ENCODE measurements at places on chromosomes 2 and 18. TPM values are rescaled to one million over a fixed set of nuclear protein-coding genes. Genes with fewer than 3 reads are reported as not detected.
A peak's percentile ranks its signal among the peaks of the same experiment; 100 is the strongest.

DNA sequence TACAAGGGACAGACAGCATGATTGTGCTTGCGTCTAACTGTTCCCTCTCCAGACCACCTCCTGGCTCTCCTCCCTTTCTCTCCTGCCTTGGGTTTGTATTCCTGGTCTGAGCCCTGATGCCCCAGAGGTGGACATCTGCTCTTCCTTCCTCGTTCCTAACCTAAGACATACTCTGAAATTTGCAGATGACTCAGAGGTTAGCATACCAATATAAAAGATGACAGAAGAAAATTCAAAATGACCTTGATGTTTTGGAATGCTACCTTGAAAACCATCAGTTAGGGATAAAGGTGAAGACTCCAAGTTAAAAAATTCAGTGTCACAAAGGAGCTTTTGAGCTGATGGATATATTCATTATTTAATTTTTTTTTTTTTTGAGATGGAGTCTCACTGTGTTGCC lies 12.9 kb downstream of the SMYD1 start:
- no peak for DNase-seq
- H3K27me3 ChIP-seq: no peaks in the 10 kb centered on the region
- no peaks in the 10 kb centered on the region for H3K36me3 ChIP-seq
- H3K27ac ChIP-seq: no peak overlapping the region

DNA sequence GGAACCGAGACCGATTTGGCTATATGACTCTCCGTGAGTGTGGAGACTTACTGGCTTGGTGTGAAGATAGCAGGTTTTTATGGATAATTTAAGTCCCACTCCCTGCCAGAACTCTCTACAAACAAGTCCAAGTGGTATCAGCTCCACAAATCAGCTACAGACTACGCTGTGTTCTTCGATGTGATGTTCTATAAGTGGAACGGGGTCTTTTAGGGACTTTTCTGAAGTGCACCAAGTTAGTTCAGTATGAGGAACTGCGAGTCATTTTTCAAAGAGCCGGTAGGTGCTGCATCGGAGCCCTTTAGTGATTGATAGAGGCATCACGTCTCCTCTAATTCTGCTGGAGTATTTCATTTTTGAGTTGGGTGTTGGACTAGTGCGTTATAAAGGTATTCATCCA lies 107.1 kb downstream of the TSHZ1 start:
- no peaks in the 10 kb centered on the region for H3K27me3 ChIP-seq
- no peak overlapping the region for H3K4me3 ChIP-seq
- DNase-seq: no peak
- no peaks in the 10 kb centered on the region for H3K36me3 ChIP-seq
- H3K27ac ChIP-seq: no peak overlapping the region

- no peak overlapping the region for H3K27ac ChIP-seq
- H3K27me3 ChIP-seq: no peaks in the 10 kb centered on the region
- H3K4me1 ChIP-seq: no peaks in the 10 kb centered on the region
- DNase-seq: no peak
- no peaks in the 10 kb centered on the region for H3K36me3 ChIP-seq
Observed at GRCh38 chr18:50397023-50397422, 22.2 kb downstream of the SKA1 start.

DNA sequence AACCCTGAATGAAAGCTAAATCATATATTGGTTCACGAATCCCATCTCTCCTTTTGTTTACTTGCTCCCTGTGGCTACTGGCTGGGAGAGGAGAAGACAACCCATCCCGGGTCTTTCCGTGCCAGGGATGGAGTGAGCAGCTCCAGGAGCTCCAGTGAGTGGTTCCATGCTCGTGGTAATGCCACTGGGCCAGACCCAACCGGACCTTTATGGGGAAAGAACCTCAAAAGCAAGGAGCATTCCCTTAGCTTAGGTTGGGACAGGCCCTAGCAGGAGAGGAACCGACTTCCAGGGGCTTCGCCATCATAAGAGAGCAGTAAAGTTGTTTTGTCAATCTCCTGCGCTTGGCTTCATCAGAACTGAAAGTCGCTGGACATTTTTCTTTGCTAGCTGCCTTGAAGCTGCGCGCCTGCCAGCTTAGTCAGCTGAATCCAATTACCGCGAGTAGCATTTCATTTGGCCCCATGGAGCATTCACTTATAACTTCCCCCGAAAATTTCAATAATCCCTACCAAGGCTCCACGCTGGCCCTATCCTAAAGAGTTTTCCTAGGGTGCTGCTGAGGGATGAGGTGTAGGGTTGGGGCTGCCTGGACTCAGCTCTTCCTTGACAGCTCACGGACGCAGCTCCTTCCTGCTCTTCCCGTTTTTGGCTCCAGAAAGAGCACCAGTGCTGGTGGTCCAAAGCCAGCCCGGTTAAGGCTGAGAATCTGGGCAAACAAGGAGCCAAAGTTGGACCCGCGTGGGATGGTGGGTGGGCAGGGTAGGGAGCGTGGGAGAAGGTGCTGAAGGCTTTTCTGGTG lies 4.9 kb downstream of the HOXD3 start:
- peaks cover 5% of the 10 kb centered on the region for H3K4me1 ChIP-seq
- H3K27me3 ChIP-seq: peaks cover 44% of the 10 kb centered on the region
- H3K27ac ChIP-seq: no peak overlapping the region

GRCh38 chr2:169469952-169470572 lies 9.2 kb upstream of the BBS5 start:
- H3K4me1 ChIP-seq: no peaks in the 10 kb centered on the region
- no peak overlapping the region for H3K27ac ChIP-seq
- H3K4me3 ChIP-seq: no peak overlapping the region
- H3K27me3 ChIP-seq: no peaks in the 10 kb centered on the region
- no peaks in the 10 kb centered on the region for H3K36me3 ChIP-seq
- DNase-seq: no peak

DNA sequence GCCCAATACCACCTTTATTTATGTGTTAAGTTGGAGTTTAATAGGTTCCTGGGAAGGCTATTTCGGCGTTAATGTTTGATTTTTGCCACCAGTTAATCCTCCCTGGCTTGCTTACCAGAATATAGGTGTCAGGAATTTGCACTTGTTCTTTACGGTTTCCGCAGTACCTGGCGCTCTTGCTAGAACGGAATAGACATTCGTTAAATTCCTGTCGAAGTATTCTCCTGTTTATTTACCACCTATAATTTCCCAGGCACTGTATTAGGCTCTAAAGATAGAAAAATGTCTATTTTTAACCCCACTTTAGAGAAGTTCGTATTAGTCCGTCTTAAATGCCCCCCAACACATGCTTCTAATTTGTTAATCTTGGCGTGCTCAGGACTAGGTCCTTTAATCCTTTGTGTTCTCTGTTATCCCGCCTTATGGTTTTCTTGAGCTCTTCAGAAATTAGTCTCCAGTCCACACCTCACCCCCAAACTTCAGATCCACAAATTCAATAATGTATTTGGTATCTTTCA lies 575 bp downstream of the CCDC150 start:
- H3K4me3 ChIP-seq: peak overlapping the region; percentile 84
- DNase-seq: no peak
- peaks cover 6% of the 10 kb centered on the region for H3K4me1 ChIP-seq
- H3K27ac ChIP-seq: peak overlapping the region; percentile 30

DNA sequence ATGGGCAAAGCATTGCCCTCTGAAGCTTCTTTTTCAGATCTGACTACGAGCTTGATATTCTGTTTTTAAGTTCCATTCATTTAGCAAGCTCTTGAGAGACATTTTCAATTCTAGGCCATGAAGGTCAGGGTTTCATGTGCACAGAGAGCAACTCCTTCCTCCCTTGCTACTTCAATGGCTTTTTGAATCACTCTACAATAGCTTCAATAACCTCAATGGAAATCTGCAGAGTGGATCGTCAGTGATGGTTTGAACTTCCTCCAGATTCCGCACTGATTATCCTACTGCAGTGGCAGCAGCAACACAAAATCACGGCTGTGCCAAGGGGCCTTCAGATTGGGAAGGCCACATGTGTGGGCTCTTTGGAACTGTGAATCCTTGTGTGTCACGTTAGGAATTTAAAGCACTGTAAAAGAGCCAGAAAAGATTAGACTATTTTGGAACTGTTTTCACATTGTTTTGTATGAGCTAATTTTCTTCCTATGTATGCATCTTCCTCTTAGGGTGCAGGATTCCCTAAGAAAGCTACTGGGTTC lies 88.4 kb upstream of the MGAT4A start:
- peaks cover 11% of the 10 kb centered on the region for H3K27me3 ChIP-seq
- no peak overlapping the region for H3K4me3 ChIP-seq
- peaks cover 5% of the 10 kb centered on the region for H3K4me1 ChIP-seq
- no peaks in the 10 kb centered on the region for H3K36me3 ChIP-seq

GRCh38 chr18:48804856-48805610 lies 145.7 kb downstream of the SMAD7 start:
- H3K36me3 ChIP-seq: no peaks in the 10 kb centered on the region
- no peaks in the 10 kb centered on the region for H3K27me3 ChIP-seq
- no peak overlapping the region for H3K4me3 ChIP-seq
- no peak for DNase-seq
- H3K27ac ChIP-seq: no peak overlapping the region
- H3K4me1 ChIP-seq: peaks cover 22% of the 10 kb centered on the region

GRCh38 chr2:229634601-229635370 lies 79.6 kb downstream of the DNER start:
- H3K27me3 ChIP-seq: peaks cover 7% of the 10 kb centered on the region
- no peaks in the 10 kb centered on the region for H3K4me1 ChIP-seq
- no peak for DNase-seq
- no peak overlapping the region for H3K4me3 ChIP-seq

DNA sequence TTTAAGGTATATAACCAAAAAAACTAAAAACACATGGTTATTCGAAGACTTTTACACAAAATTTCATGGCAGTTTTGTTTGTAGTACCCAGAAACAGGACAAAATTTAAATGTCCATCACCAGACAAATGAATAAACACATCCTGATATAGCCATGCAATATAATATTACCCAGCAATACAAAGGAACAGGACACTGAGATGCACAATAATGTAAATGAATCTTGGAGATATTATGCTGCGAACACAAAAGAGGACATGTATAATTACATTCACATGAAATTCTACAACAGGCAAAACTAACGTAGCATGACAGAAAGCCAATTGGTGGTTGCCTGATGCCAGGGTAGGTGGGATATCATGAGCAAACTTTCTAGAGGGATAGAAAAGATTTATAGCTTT lies 92.4 kb upstream of the OTX1 start:
- H3K4me1 ChIP-seq: no peaks in the 10 kb centered on the region
- H3K36me3 ChIP-seq: no peaks in the 10 kb centered on the region
- H3K27me3 ChIP-seq: no peaks in the 10 kb centered on the region
- DNase-seq: no peak
- H3K27ac ChIP-seq: no peak overlapping the region

GRCh38 chr2:7967707-7968405 lies 714.0 kb upstream of the ID2 start:
- DNase-seq: no peak
- no peak overlapping the region for H3K27ac ChIP-seq
- no peaks in the 10 kb centered on the region for H3K36me3 ChIP-seq
- H3K27me3 ChIP-seq: no peaks in the 10 kb centered on the region
- no peak overlapping the region for H3K4me3 ChIP-seq
- no peaks in the 10 kb centered on the region for H3K4me1 ChIP-seq

- H3K36me3 ChIP-seq: peaks cover 32% of the 10 kb centered on the region
- H3K27ac ChIP-seq: peak overlapping the region; percentile 53
- no peaks in the 10 kb centered on the region for H3K27me3 ChIP-seq
- DNase-seq: no peak
- peaks cover 12% of the 10 kb centered on the region for H3K4me1 ChIP-seq
Observed at GRCh38 chr18:42025974-42026625, 71.1 kb downstream of the PIK3C3 start.

GRCh38 chr2:212402316-212402715 lies 136.3 kb downstream of the ERBB4 start:
- H3K36me3 ChIP-seq: no peaks in the 10 kb centered on the region
- no peak overlapping the region for H3K4me3 ChIP-seq
- no peak for DNase-seq
- no peaks in the 10 kb centered on the region for H3K27me3 ChIP-seq
- H3K4me1 ChIP-seq: no peaks in the 10 kb centered on the region
- no peak overlapping the region for H3K27ac ChIP-seq

DNA sequence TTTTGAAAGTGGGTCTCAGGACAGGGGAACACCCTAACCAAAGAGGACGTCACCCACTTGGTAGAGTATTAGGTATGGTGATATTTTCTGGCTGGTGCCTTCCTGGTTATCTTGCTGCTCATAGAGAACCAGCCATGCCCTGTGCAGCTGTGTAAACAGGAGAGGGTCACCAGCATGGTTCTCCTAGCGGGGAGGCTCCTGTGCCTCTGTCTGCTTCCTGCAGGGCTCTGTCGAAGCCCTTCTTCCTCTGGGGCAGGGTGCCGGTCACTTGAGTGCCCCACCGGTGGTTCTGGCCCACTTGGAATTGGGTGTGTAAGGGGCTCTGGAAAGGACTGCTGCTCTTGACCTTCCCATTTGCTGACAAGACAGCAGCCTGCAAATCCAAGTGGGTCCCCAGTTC lies 131.6 kb upstream of the MSH6 start:
- no peak overlapping the region for H3K4me3 ChIP-seq
- no peak overlapping the region for H3K27ac ChIP-seq
- no peaks in the 10 kb centered on the region for H3K36me3 ChIP-seq
- no peaks in the 10 kb centered on the region for H3K27me3 ChIP-seq
- H3K4me1 ChIP-seq: no peaks in the 10 kb centered on the region
- DNase-seq: no peak

DNA sequence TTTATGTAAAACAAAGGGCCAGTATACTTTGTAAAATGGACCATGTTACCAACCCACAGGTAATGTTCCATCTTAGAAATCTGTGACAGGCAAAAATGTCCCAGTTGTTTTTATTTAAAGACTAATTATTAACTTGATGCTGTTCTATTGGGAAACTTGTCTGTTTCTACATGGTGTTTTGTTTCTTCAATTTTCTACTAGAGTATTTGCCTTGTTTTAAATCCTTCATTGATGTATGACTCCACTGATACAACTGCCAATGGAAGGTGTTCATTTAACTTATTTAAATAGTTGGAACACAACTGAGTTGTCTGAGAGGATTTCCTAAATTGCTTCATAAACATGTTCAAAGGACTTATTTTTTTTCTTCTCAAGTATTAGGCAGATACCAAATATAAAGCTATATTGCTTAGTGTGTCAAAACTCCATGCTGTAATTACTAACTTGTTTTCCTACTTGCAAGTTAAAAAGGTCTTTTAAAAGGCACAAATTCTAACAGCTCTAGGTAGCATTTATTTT lies 152.0 kb upstream of the XPO1 start:
- no peaks in the 10 kb centered on the region for H3K36me3 ChIP-seq
- no peaks in the 10 kb centered on the region for H3K27me3 ChIP-seq
- H3K27ac ChIP-seq: no peak overlapping the region
- no peak overlapping the region for H3K4me3 ChIP-seq
- H3K4me1 ChIP-seq: peaks cover 8% of the 10 kb centered on the region
- DNase-seq: no peak

- no peaks in the 10 kb centered on the region for H3K27me3 ChIP-seq
- H3K4me1 ChIP-seq: peaks cover 40% of the 10 kb centered on the region
- H3K36me3 ChIP-seq: peaks cover 5% of the 10 kb centered on the region
- no peak overlapping the region for H3K27ac ChIP-seq
- no peak for DNase-seq
Observed at GRCh38 chr2:47891369-47892337, 14.6 kb downstream of the FBXO11 start.

The TXNDC2 gene
- not detected for polyA plus RNA-seq

The DPP10 gene
- not detected for polyA plus RNA-seq

The PSMA8 gene
- 0.73 TPM for polyA plus RNA-seq

The CNTNAP5 gene
- polyA plus RNA-seq: not detected

The FIGN gene
- not detected for polyA plus RNA-seq

The CD8B2 gene
- 0.19 TPM for polyA plus RNA-seq

The NDUFS1 gene
- 36.3 TPM for polyA plus RNA-seq
